Activated CD4-positive, alpha-beta T cell treated with anti-CD3 and anti-CD28 coated beads, Interleukin-2, Interleukin-6, amounts not matched to agents 100 ng/mL and 50 ng/mL, durations not matched to agents 16 hours and 8 hours (primary cell): ENCODE measurements at places on chromosomes 7 and 10.

DNA sequence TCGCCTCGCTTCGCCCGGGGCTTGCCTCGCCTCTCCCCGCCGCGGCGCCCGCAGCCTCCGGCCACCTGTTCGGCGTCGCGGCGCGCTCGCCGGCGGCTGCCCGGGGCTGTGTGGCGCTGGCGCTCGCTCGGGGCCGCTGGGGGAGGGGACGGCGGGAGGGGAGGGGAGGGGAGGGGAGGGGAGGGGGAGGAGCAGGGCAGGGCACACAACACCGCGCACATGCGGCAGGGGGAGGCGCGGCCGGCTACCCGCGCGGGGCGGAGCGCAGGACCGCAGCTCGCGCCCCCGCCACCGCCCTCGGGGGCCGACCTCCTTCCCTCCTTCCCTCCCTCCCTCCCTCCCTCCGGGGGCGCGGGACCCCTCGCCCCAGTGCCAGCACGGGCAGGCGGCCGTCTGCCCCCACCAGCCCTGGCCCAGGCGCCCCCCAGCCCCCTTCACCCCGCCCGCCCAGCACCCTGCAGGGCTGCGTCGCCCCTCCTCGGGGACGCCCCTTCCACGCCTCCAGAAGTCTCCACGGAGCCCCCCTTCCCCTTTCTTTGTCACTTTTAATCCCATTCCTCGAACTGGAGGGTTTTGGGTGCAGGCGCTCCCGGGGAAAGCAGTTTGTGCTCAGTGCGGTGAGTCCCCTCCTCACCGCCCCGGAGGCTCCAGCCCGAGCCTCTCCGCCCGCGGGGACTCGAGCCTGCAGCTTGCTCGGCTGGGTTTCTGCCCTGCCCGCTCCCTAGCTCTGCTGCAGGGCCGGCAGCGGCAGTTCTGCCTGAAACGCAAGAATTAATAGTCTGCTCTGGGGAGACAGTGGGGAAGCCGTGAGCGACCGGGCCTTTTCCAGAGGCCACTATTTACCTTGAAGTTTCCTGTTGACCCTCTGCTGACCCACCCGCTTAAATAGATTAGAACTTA is at the start of gene PARD3:
PARD3 (minus strand) TSS at position 112 of the 900 bp plus-strand sequence. CDS start 301 bp downstream, outside the sequence.
- peak; percentile 25 for DNase-seq

DNA sequence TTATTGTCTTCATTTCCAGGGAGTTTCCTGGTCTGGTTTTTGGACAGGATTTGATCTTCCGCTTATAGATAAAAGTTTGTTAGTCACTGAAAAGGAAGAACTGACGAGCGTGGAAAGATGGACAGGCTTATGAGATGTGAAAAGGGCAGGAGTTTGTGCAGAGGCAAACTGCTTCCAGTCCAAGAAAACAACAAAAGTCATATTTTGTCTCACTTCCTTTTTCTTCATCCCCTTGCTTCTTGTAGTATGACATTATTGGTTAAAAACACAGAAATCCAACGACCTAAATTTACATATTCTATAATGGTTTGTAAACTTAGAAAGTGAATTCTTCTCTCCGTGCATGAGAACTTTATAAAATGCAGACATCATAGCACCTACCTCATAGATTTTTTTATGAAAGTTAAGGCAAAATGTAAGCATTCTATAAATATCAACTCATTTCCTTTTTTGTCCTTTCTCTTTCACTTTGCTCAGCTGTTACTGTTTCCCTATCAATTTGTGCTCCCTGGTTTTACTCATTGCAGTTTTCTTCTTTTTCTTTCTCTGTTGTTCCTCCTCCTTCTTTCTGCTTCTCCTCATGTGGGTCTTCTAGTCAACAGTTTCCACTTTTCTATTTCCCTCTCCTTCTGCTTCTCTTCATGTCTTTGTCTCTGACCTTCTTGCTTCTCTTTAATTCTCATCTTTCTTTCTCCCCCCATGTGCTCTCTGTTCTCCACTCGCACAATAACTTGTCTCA is 370.2 kb downstream of the ARL4A start:
- DNase-seq = no peak

DNA sequence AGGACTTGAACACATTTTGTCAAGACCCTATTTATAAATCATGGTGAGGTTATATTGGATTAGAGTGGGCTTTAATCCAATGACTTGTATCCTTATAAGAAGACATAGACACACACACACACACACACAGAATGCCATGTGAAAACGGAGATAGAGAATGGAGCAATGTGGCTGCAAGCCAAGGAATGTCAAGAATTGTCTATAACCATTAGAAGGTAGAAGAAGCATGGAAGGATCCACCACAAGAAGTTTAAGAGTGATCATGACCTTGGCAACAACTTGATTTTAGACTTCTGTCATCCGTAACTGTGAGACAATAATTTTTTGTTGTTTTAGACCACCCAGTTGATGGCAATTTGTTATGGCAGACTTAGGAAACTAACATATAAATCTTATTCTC is 514.2 kb downstream of the TFEC start:
- no peak for DNase-seq

- DNase-seq = no peak
Observed at GRCh38 chr10:21279217-21279575, 246.3 kb downstream of the SKIDA1 start.

- DNase-seq = peak; percentile 64
Observed at GRCh38 chr10:68348265-68348741, 15.6 kb upstream of the PBLD start.

- DNase-seq = peak; percentile 33
Observed at GRCh38 chr7:1531263-1531978, 919 bp downstream of the MAFK start.

DNA sequence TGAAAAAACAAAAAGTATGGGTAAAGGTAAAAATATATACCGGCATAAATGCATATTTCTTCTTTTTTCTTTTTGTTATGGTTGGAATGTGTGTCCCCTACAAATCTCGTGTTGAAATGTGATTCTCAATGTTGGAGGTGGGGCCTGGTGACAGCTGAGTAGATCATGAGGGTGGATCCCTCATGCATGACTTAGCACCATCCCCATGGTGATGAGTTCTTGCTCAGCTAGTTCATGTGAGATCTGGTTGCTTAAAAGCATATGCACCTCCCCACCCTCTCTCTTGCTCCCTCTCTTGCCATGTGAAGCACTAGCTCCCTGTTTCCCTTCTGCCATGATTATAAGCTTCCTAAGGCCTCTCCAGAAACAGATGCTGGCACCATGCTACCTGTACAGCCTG is 93.3 kb downstream of the HYCC1 start:
- no peak for DNase-seq

GRCh38 chr7:127918130-127918529 is 113.1 kb downstream of the LRRC4 start:
- no peak for DNase-seq

- no peak for DNase-seq
Observed at GRCh38 chr7:151187409-151188251, 580 bp upstream of the ASB10 start.

DNA sequence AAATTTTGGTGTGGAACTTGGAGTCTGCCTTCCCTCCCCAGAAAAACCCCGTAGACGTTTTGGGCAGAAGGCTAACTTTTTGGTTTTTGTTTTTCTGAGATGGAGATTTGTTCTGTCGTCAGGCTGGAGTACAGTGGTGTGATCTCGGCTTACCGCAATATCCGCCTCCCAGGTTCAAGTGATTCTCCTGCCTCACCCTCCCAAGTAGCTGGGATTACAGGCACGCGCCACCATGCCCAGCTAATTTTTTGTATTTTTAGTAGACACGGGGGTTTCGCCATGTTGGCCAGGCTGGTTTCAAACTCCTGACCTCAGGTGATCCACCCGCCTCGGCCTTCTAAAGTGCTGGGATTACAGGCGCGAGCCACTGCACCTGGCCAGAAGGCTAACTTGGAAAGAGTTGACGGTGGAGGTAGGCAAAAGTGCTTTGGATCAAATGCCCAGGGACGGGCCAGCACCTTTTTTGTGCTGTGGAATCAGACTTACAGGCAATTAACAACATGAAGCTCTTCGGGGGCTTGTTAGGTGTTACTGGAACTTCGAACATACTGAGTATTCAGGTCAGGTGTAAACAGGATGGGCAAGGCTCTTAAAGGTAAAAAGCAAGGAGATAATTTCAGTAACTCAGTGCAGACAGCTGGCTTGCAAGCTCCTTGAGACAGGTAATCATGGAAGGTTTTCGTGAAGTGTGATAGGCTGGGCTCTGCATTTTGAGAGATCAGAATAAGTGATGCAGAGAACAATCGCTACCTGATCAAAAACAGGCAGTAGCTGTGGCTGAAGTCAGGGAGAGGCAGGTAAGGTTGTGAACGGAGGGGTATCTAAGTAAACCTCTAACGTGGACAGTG is 1.8 kb downstream of the PPP1R35 start:
- no peak for DNase-seq

DNA sequence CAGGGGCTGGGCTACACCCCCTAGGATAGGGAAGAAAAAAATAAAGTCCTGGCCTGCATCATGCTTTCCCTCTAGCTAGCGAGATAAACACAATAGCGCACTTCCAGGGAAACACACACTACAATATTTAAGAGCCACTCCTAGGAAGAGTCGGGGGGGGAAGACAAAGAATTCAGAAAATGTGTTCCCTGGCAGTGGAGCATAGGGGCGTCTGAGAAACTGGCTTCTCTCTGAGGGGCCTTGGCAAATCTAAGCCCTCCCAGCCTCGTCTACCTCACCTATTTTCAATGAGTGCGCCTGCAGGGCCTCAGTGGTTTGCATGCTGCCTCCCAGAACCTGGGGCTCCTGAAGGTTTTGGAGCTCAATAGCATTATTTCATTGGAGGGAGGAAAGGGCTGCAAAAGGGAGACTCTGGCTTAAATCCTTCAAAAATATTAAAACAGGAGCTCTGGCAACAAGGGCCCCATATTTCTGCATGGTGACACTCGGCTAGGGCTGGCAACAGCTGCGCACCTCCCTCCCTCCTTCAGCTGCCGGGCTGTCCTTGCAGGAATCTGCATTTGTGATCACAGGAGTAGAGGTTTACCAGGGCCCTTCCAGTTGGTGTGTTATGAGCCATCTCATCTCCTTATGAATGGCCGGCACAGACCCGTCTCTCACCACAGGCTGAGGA is 10.8 kb downstream of the ANXA11 start:
- DNase-seq = no peak

DNA sequence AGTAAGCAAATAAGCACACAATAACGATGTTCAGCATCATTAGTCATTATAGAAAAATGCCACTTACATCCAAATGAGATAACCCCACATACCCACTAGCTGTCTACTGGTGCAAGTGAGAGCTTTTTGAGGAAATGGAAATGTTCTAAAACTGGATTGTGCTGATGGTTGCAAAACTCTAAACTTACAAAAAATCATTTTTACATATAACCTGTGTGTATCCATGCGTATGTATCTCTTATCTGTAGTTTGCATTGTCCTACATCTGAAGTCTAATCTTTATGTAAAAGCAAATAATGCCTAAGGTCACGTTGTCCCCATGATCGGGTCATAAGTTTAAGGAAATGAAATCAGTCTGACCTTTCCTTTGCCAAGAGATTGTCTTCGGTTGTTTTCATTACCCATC is 81.6 kb upstream of the DNAJB6 start:
- DNase-seq = no peak

- peak; percentile 45 for DNase-seq
Observed at GRCh38 chr10:97463363-97464132, 17.6 kb downstream of the ZDHHC16 start.

DNA sequence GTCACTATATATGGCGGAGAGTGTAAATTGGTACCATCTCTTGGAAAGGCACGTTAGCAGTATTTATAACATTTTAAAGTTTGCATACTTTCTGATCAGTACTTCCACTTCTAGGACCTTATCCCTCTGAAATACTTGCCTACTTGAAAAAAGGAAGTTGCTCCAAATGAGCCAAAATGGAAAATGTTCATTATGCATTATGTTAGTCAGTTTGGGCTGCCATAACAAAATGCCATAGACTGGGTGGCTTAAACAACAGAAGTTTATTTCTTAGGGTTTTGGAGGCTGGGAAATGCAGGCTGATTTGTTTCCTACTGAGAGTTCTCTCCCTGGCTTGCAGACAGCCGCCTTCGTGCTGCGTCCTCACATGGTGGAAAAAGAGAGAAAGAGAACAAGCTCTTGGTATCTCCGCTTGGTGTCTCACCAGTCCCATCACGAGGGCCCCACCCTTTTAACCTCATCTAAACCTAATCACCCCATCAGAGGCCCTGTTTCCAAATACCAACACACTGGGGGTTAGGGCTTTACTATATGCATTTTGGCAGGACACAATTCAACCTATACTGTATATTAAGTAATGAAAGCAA is 6.9 kb downstream of the SNX10 start:
- no peak for DNase-seq

DNA sequence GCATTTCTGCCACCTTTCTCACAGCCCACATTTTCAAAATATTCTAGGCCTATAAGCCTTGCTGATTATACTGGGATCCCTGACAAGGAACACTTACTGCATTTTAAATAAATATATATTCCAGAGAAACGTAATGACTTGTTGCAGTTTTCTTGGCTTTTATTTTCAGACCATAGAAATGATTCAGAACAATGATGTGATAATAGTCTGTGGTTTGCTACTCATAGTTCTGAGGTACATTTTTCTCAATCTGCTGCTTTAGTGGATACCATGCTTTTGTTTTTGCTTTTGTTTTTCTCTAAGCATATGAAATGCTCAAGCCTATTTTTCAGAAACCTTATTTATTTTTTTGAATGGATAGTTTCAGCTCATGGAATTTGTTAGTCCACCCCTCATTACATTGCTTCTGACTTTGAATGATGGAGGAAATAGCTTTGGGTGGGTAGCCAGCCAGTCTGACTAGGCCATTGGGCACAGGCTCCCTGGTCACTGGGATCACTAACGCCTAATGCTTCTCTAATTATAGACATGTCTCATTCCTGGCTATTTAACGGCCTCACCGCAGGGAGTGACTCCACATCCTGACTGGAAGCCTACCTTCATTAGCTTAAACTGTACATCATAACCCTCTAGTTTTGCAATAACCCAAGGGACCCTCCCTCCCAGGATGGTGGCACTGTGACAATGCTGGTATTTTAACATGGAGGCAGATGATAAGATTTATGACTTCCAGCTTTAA is 66.1 kb downstream of the MBL2 start:
- no peak for DNase-seq

- no peak for DNase-seq
Observed at GRCh38 chr7:15609287-15609686, 47.5 kb upstream of the AGMO start.

DNA sequence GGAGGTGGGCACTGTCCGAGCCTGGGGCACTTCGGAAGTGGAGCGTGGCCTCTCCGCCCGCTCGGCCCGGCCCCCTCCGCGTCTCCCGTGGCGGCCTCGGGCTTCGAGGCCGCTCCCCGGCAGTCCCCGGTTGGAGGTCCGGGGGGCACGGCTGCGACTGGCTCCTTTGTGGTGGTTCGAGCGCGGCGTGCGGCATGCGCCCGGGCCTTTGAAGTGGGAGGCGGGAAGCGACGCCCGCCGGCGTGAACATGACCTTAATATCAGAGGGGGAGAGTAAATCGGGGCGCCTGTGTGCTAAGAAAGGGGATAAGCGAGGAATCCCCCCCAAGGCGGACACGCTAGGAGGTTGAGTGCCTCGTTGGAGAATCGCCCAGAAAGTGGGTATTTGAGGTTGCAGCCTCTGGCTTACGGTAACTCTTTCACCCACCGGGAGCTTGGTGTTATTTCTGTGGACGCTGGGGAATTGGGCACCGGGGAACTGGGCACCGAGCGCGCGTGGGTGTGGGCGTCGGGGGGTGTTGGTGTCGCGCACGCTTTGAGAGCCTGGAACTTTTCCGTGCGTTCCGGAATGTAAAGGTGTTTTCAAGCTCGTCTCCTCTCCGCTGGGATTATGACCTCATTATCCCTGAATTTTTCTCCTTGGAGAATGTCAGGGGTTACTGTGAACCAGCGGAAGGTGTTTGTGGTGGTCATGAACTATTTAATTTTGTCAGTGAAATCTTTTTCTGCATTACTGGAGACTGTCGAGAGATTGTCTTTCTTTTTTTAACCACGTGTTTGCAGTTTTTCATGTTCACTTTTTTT is 660 bp downstream of the SUV39H2 start:
- DNase-seq = peak; percentile 45

GRCh38 chr10:14144451-14144850 is 186.3 kb downstream of the FRMD4A start:
- no peak for DNase-seq
